ENCODE measurements at places on chromosomes 11 and 22.

DNA sequence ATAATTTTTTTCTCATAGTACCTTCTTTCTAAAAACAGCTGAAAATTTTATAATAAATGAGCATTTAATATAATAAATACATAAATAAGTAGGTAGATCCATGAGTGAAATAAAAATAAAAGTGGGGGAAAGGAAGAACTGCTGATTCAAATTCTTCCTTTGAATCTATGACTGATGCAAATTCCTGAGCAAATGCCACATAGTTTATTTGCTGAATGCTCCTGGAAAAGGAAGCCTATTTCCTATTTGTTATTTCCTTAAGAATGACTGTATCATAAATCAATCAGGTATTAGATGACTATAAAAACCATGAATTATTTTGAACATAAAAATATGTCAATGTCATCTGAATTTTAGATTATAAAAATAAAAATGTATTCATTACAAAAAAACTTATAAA, 16.6 kb downstream of the BTBD10 start:
- no peaks in the 10 kb centered on the region for H3K27me3 ChIP-seq
- peaks cover 3% of the 10 kb centered on the region for H3K4me1 ChIP-seq
- no peak for DNase-seq

GRCh38 chr11:69066122-69067112, 17.7 kb downstream of the TPCN2 start:
- H3K4me1 ChIP-seq = no peaks in the 10 kb centered on the region
- H3K27me3 ChIP-seq = no peaks in the 10 kb centered on the region
- H3K4me3 ChIP-seq = no peak overlapping the region
- H3K36me3 ChIP-seq = no peaks in the 10 kb centered on the region
- no peak overlapping the region for H3K27ac ChIP-seq

DNA sequence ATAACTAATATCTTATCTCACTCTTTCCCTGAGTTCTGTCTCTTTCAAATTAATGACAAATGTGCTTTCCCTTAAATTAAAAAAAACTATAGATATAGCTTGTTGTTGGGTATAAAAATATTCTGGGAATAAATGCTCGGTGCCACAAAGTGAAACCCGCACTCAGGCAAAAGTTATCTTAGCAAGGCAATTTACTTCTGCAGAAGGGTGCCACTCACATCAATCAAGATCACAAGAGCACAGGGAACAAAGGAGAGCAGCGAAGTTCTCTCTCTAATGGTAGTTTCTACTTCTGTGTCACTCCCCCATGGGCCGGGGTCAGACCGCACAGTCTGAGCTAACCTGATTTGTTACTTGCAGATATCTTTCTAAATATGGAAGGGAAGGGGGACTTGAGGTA, 4.7 kb upstream of the OR52N2 start:
- H3K36me3 ChIP-seq = no peaks in the 10 kb centered on the region
- no peak for DNase-seq
- no peaks in the 10 kb centered on the region for H3K27me3 ChIP-seq
- no peak overlapping the region for H3K4me3 ChIP-seq
- no peak overlapping the region for H3K27ac ChIP-seq
- peaks cover 4% of the 10 kb centered on the region for H3K4me1 ChIP-seq

DNA sequence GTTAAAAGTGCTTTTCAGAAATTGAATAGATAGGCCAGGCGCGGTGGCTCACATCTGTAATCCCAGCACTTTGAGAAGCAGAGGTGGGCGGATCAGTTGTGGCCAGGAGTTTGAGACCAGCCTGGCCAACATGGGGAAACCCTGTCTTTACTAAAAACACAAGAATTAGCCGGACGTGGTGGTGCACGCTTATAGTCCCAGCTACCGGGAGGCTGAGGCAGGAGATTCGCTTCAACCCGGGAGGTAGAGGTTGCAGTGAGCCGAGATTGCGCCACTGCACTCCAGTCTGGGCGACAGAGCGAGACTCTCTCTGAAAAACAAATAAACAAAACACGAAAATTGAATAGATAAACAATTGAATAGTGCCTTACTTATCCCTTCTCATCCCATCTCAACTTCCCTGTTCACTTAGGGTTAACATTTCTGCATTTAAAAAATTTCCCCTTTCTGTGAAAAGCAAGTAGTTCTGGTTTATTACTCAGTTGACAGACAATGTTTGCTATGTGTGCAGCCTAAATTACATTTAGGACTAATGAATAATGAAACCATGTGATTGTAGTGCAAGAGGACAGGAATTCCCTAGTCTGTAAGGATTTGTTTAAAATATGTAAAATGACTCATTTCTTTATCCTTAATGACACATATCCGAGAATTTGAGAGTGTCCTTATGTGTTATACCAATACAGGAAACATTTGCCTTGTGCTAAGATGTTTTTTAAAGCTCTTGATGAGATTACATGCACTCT, 6.0 kb downstream of the RNF169 start:
- H3K27ac ChIP-seq = no peak overlapping the region
- H3K4me1 ChIP-seq = peaks cover 14% of the 10 kb centered on the region
- H3K4me3 ChIP-seq = no peak overlapping the region
- no peak for DNase-seq
- H3K36me3 ChIP-seq = no peaks in the 10 kb centered on the region
- no peaks in the 10 kb centered on the region for H3K27me3 ChIP-seq

DNA sequence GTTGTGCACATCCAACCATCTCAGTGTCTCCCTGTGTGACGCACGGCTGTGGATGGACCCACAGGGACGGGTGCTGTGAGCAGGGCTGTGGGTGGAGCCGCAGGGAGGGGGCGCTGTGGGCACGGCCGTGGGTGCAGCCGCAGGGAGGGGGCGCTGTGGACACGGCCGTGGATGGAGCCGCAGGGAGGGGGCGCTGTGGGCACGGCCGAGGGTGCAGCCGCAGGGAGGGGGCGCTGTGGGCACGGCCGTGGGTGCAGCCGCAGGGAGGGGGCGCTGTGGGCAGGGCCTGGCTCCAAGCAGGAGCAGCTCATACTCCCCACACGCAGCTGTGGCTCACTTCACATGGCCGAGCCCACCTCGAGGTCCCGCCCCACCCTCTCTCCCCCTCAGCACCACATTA, 6.0 kb upstream of the MAPK11 start:
- H3K27me3 ChIP-seq = no peaks in the 10 kb centered on the region
- H3K36me3 ChIP-seq = no peaks in the 10 kb centered on the region

DNA sequence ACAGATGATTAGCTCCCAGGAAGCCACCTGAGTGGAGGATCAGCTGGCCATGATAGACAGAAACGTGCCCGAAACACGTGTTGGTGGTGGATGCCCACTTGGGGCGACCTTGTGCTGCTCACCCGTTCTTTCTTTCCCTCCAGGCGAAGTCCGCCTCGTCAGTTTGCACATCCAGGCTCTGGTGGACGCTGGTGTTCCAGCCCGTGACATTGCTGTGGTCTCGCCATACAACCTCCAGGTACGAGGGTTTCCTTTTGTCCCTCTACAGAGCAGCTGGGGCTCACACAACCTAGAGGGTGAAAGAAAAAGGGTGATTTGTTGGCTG, 30.6 kb downstream of the IGHMBP2 start:
- no peak overlapping the region for H3K4me3 ChIP-seq
- no peaks in the 10 kb centered on the region for H3K4me1 ChIP-seq
- no peaks in the 10 kb centered on the region for H3K36me3 ChIP-seq

DNA sequence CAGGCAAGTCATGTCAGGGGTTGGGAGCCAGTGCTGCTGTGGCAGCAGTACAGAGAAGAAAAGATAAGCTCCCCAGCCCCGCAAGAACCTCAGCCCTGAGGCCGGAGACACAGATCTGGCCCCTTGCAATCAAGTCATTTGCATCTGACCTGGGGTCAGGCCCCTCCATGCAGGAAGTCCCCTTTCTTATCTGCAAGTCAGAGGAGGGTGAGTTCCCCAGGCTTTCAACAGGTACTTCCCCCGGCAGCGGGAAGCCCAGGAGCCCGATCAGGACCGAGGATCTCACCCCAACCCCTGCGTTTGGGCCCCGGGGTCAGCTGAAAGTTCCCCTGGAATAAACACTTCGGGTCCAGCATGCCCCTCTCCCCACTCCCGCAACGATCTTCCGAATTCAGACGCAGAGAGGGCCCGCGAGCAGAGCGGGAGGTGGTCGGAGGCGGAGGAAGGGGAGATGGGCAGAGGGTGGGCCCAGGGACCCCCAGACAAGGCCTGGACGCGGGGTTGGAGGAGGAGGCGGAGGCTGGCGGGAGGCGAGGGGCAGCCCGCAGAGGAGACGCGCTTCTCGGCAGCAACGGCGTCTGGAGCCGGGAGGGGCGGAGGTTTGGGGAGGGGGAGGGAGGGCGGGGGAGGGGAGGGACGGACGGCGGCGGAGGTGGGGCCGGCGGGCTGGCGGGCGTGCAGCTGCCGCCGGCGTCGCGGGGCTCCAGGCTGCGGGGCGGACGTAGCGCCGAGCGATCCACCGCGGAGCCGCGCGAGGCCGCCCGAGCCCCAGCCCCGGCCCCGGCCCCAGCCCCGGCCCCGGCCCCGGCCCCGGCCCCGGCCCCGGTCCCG, at the start of gene TSPAN18:
TSPAN18 (plus strand) TSS at position 680 of the 831 bp plus-strand sequence. CDS start 179,455 bp downstream, outside the sequence.
- H3K4me3 ChIP-seq = peak within 1 kb of the TSS; percentile 69
- no peaks in the 10 kb centered on the region for H3K36me3 ChIP-seq
- DNase-seq = peak; percentile 72
- H3K27ac ChIP-seq = peak within 1 kb of the TSS; percentile 50
- peaks cover 16% of the 10 kb centered on the region for H3K27me3 ChIP-seq

DNA sequence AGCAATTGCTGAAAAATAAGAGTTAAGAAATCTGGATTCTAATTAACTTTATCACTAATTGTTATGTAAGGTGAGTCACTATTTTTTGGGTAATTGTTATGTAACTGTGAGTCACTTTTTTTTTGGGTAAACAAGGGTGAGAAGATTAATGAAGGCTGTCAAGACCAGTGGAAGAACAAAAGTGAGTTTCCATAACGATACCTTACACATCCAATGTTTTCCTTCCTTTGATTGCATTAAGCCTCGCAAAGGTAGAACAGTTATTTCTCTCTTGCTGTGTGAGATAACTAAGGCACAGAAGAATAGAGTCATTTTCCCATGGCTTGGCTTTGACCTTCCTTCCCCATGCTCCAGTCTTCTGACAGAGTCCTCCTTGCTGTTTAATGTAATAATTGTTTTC, 374.7 kb downstream of the DDX10 start:
- H3K4me3 ChIP-seq = no peak overlapping the region
- no peaks in the 10 kb centered on the region for H3K4me1 ChIP-seq
- no peak for DNase-seq
- H3K36me3 ChIP-seq = no peaks in the 10 kb centered on the region

- DNase-seq = peak; percentile 63
- H3K27me3 ChIP-seq = no peaks in the 10 kb centered on the region
- peaks cover 6% of the 10 kb centered on the region for H3K4me1 ChIP-seq
- no peak overlapping the region for H3K4me3 ChIP-seq
Observed at GRCh38 chr22:22666307-22667091, 22.1 kb downstream of the GGTLC2 start.

DNA sequence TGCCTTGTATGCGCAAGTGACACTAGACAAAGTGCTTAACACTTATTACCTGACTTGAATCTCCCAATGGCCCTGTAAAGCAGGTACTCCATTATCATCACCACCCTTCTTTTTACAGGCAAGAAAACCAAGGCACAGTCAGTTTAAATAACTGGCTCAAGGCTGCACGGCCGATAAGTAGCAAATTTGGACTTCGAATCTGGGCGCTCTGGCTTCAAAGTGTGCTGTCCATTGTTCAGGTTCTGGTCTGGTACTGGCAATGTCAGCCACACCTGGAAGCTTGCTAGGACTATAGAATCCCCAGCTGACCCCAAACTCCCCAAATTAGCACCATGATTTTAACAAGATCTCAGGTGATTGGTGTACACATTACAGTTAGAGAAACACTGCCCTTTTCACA, 19.3 kb upstream of the EHF start:
- no peaks in the 10 kb centered on the region for H3K27me3 ChIP-seq
- no peaks in the 10 kb centered on the region for H3K4me1 ChIP-seq
- no peak overlapping the region for H3K27ac ChIP-seq
